ENCODE measurements at places on chromosomes 4 and X.

GRCh38 chrX:115606861-115607260 is 45.9 kb downstream of the PLS3 start:
- DNase-seq = no peak

GRCh38 chrX:116239944-116240840 is 69.6 kb downstream of the AGTR2 start:
- DNase-seq = no peak

DNA sequence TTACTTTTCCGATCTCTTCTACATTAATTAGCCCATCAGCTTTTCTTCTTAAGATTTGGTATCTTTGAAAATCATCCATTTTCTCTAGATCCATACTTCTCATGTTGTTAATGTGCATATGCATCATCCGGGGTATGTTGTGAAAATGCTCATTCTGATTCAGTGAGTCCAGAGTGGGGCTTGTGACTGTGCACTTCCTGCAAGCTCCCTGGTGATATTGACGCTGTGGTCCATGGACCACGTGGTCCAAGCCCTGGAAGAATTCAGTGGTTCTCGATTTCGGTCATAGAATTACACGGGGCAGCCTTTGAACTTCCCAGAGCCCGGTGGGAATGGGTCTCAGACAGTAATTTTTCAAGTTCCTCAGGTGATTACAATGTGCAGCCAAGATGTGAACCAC is 69.8 kb downstream of the ZFX start:
- no peak for DNase-seq

DNA sequence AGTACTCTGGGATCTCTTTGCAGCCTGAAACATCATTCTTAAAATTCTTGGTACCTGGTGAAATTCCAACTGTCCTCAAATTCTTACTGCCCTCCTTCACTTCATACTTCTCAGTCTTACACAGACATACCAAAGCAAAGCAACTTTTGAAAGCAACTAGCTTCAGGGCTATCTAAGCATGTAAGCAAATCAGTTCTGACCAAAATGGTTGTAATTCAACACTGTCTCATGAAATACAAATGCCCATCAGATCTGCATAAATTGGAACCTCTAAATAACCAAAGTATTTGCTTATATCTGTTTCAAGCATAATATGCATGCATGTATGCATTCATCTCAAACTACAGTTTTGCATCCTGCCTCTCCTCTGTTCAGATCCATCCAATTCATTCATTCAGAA is 308.1 kb upstream of the PPARGC1A start:
- DNase-seq = no peak

- no peak for DNase-seq
These were observed 57.6 kb upstream of the LGI2 start for GRCh38 chr4:25088093-25088952.

DNA sequence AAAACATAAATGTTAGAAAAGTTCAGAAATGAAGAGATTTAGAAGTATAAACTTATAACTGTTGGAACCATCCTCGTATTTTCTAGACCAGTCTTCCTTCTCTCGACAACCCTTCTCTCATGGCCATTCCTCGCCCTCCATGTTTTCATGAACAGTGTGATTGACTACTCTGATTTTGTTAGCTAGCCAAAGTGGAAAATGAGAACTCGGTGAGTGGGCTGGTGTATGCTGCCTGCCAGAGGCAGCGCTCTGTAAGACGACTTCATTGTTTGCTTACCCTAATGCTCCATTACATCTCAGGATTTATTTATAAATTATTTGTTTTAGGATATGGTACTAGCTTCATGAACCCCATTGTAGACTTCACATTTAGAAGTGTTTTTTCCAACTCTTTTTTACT is 153.0 kb downstream of the CBR4 start:
- DNase-seq = no peak

DNA sequence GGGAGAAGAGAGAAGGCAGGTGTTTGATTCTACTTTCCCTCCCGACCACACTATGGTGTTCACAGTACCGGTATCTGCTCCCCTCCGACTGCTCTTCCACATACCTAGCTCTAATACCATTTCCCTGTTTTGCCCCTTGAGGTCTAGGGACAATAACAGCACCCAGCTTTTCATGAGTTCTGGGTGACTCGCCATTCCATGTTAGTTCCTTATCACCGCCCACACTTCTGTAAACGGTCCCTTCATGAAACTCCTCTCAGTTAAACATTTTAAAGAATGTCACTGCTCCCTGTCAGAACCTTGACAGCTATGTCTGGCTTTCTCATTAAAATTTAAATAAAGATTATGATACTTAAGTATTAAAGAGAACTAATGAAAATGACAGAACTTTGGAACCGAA is 136.7 kb downstream of the ADAMTS3 start:
- no peak for DNase-seq

- no peak for DNase-seq
These were observed 257.8 kb upstream of the NRK start for GRCh38 chrX:105564501-105564900.

GRCh38 chr4:86356425-86357210 is 3.2 kb downstream of the MAPK10 start:
- no peak for DNase-seq

- no peak for DNase-seq
These were observed 541.8 kb upstream of the SMIM31 start for GRCh38 chr4:164212134-164212533.

GRCh38 chr4:41569961-41570360 is 32.0 kb downstream of the LIMCH1 start:
- no peak for DNase-seq

- no peak for DNase-seq
These were observed 518.0 kb downstream of the TMA16 start for GRCh38 chr4:164012396-164013027.

DNA sequence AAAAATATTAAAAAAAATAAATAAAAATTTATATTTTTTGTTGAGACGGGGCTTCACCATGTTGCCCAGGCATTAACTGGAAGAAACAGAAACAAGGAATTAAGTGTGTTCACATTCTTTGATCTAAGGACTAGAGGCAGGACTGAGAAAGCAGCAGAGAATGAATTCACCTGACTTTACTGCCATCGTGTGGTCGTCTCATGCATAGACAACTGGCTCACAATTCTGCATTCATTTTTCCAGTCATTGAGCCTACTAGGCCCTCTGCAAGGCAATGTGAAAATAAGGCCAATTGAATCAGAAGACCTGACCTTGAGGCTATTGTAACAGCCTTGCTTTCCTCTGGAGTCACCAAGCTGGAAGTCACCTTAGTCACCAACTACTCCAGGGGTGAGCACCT is 37.4 kb downstream of the LHFPL1 start:
- no peak for DNase-seq

GRCh38 chrX:29666366-29666765 is 549.0 kb upstream of the MAGEB2 start:
- DNase-seq = no peak

DNA sequence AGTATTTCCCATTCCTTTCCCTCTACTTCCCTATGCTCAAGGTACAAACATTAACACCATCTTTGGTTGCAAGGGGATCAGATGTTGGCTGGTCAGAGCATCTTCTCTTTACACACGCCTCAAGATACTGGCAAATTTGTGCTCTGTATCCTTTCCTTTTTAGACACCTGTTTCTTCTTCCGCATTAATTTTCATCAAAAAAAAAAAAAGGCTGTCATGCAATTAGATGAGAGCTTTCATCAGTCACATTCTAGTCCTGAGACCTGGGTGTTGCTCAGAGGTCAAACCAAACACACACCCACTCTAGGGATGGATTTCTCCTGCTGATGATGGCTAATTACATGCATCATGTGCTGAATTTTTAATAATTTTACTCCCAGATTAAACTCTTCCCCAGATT is 2.0 kb downstream of the RELL1 start:
- DNase-seq = no peak

DNA sequence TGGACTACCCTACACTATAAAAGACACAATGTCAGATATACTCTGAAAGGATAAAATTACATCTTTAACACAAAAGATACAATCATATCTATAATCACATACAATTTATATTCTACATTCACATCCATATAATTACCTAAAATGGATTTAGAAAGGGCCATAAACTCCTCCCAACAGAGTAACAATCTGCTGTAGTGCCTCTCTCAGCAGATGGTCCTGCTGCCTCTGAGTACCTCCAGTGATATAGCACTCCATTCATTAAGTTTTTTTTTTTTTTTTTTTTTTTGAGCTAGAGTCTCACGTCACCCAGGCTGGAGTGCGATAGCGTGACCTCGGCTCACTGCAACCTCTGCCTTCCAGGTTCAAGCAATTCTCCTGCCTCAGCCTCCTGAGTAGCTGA is 7.4 kb downstream of the ANKRD37 start:
- DNase-seq = no peak

DNA sequence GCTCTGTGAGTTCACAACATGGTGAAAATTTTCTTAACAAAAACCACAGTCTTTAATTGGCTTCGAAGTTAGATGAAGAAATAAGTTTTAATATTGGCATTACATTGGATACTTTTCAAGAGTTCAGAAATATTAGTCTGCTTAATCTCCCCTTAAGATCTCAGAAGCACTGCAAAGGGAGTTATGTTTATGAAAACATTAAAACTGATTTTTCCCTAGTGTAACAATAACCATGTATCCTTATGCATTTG is 1.5 kb downstream of the SETD7 start:
- DNase-seq = no peak

DNA sequence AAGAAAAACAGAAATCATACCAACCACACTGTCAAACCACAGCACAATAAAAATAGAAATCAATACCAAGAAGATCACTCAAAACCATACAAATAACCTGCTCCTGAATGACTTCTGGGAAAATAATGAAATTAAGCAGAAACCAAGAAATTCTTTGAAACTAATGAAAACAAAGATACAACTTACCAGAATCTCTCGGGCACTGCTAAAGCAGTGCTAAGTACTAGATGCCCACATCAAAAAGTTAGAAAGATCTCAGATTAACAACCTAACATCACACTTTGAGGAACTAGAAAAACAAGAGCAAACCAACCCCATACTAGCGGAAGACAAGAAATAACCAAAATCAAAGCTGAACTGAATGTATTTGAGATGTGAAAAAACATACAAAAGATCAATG is 33.2 kb downstream of the AWAT2 start:
- no peak for DNase-seq

DNA sequence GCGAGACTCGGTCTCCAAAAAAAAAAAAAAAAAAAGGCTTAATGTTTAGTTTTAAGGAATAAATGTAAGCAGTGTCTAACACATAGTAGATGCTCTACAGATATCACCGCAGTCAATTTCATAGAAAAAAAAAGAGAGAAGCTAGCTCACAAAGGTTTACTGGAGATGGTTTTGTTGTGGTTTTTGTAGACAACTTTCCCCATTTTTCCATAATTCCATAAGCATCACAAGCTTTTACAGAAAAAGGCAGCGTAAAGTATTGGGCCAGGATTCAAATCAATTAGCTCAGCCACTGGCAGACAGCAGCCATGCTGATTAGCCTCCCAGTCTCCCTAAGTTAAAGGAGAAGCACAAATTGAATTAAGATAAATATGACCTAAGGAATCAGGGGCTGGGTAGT is 1.5 kb downstream of the GRSF1 start:
- DNase-seq = no peak

DNA sequence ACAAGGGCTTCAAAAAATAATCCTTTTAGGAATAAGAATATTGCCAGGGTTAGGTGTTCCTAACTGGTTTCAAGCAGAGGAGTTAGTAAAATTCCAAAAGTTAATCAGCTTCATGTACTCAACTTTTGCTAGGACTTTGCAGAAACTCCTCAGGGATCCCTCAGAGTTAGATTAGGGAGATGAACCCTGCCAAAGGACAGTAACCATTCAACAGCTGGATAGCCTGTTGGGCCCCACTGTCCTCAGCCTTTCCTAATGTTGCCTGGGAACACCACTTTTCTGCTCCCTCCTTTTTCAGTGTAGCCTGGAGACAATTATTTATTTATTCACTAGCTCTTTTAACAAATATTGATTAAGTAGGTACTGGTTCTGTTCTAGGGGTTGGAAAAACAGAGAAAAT is 53.8 kb downstream of the NFKB1 start:
- no peak for DNase-seq

DNA sequence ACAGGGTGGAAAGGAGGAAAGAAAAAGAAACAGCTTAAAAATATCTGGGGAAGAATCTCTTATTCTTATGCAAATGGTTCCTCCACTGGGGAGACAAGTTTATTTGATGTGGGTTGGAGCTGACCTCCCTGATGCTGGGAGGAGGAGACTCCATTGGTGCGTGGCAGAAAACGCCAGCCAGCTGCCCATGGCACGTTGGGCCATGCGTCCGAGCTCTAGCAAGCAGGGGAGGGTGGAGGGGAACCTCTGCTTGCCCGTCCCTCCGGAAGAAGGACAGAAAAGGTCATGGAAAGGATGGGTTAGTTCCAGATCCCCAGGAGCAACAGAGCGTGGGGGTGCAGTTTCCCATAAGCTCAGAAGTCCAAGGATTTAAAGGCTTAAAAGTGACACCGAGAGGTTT is 210.4 kb downstream of the KLHL4 start:
- no peak for DNase-seq

DNA sequence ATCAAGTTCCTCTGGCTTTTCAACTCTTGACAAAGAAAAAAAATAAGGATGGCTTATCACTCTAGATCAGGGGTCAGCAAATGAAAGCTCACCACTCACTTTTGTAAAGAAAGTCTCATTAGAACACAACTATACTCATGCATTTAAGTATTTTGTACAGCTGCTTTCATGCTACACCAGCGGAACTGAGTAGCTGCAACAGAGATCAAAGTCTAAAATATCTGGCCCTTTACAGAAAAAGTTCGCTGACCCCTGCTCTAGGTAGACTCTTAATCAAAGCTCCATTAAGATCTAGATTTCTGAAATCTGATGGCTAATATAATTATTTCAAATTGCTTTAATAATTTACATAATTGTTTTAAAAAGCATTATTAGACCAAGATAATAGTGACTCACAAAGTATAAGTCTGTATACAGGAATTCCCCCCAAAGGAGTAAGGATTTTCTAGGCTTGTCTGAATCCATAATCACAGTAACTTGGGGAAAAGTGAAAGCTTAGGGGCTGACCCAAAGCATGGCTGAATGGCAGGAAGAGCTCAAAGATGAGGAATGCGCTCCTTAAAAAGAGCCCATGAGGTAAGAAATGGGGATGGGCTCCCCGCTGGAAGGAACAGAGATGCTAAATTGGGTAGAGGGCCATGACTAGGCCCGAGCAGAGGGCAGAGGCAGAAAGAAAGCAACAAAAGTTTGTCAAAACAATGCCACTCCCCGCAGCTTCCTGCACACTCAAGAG is 140.3 kb downstream of the SH3KBP1 start:
- DNase-seq = no peak

GRCh38 chr4:54165438-54165837 is 63.7 kb upstream of the PDGFRA start:
- no peak for DNase-seq

DNA sequence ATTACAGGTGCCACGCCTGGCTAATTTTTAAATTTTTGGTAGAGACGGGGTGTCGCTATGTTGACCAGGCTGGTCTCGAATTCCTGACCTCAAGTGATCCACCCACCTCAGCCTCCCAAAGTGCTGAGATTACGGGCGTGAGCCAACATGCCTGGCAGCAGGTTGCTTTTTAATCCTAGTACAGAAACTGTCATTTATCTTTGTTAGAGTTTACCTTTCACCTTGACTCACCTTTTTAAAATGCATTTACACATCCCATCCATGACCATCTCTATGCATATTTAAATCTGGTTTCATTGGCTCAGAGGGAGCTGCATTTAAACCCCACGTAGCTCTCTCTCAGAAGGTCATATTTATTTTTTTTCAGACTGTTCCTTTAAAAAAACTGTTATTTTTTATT is 31.9 kb downstream of the SLC16A2 start:
- no peak for DNase-seq
